T1000 (cell line): ENCODE measurements at places on chromosomes 16 and 17.
A peak's percentile ranks its signal among the peaks of the same experiment; 100 is the strongest.

- DNase-seq = no peak
These were observed 732 bp downstream of the ULK2 start for GRCh38 chr17:19867079-19867328.

DNA sequence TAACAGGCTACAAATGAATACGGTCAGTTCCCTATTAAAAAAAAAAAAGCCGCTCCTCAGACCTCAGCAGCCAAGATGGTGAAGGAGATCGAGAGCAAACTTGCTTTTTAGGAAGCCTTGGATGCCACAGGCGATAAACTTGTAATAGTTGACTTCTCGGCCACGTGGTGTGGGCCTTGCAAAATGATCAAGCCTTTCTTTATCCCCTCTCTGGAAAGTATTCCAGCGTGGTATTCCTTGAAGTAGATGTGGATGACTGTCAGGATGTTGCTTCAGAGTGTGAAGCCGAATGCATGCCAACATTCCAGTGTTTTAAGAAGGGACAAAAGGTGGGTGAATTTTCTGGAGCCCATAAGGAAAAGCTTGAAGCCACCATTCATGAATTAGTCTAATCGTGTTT, 11.8 kb upstream of the GGT6 start:
- no peak for DNase-seq

DNA sequence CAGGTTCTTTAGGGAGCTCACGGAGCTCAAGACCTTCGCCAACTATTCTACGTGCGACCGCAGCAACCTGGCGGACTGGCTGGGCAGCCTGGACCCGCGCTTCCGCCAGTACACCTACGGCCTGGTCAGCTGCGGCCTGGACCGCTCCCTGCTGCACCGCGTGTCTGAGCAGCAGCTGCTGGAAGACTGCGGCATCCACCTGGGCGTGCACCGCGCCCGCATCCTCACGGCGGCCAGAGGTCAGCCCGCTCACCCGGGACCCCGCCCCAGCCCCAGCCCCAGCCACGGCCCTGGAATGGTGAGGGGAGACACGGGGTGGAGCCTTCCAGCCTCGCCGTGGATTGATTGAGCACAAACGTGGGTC, 13.5 kb downstream of the SARM1 start:
- DNase-seq = no peak

DNA sequence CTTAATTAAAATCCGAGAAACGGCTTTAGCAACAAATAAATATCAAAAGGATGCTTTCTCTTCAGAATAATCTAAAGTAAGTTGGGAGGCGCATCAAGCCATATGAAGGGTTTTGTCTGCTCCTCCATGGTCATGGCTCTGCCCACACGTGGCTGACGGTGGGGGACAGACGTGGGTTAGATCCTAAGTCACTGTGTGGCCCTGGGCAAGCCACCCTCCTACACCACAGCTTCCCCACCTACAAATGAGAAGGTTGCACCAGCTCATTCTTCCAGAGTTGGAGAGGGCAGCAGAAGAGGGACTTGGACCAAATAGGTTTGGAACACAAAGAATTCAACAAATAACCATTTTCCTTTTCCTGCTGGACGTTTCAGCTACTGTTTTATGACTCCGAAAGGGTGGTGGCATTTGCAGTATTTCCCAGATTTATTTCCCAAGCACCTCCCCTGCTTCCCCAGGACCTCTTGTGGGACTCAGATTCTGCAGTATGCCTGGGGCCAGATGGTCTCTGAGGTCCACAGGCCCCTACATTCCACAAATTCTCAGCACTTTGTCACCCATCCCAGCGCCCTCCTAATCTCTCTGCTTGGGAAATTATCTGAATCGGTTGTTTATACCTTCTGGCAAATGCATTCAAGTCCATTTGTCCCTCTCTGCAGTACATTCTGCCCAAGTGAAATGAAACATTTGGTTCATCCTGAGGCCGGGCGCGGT, 17.8 kb downstream of the LRRC75A start:
- DNase-seq = no peak

- DNase-seq = no peak
These were observed 15.8 kb downstream of the NOD2 start for GRCh38 chr16:50709061-50709684.

- DNase-seq = no peak
These were observed 1.6 kb upstream of the ODAD4 start for GRCh38 chr17:41928693-41929251.

DNA sequence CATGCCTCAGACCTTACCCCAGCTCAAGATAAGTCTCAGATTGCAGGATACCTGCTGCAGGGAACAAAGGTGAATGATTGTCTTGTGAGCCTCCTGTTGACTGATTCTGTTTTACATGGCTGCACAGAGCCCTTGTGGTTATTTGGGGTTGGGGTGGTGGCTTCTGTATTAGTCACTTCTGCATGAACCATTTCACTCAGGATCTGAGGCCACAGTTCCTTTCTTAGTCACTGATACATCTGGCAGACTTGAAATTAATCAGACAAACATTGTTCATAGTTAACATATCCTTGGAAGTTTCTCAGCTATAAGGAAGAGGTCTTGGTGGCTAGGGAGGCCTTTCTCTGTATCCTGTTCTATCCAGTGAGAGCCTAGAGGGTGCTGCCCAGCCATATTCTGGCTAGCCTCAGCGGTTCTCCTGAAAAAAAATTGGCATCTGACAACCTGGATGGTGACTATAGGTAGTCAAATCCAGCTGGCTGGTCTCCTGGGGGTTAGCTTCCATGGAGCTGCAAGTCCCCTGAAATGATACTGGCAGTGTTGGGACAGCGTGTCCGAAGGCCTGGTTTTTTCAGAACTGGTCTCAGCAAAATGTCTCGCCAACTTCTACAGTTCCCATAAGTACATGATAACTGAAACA, 8.4 kb upstream of the PLK1 start:
- peak; percentile 20 for DNase-seq

DNA sequence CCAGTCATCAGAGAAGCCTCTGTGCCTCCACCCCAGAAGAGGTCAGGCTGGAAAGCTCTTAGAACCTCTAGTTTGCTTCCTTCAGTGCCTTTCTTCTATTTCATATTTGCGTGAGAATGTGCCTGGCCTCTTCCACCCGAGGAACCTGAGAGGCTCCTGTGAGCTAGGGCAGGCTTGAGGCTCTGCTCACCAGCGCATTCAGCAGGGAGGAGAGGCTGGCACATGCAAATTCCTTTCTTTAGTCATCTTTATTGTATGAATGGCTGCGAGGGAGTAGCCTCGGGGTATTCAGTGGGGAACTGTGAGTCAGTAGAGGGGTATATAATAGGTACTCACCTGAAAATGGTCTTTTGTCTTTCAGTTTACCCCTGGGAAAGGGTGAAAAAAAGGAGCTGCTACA, 268.3 kb downstream of the ABCC12 start:
- peak; percentile 42 for DNase-seq

- DNase-seq = no peak
These were observed 115.4 kb downstream of the ZNF778 start for GRCh38 chr16:89332902-89333245.

DNA sequence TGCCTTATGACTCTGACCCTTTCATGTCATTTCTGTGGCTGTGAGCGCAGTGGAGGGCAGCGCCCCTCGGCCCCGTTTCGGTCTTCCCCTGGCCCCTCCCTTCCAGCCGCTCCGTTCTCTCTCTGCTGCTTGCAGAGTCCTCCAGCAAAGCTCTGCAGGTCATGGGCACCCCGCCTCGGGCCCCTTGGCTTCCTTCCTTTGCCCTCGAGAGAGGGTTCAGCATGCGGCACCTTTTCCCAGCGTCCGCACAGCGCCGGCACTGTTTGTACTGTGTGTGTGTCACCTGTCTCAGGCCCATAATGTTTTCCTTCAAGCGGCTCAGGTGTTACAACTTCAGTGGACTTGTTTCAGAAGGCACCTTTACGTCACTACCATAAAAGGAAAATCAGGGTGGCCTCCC, 98.5 kb downstream of the RAP1GAP2 start:
- DNase-seq = no peak

- no peak for DNase-seq
These were observed 50.6 kb downstream of the RBBP6 start for GRCh38 chr16:24589997-24590396.
